Sigmoid colon (tissue), 7 donors: ENCODE measurements at places on chromosomes 11 and 22. TPM values are rescaled to one million over a fixed set of nuclear protein-coding genes. Genes with fewer than 3 reads are reported as not detected.

NEFH gene
- 1.8 TPM for total RNA-seq

GRCh38 chr11:32109138-32109537, 18.3 kb downstream of the RCN1 start:
- no peak overlapping the region for H3K27ac ChIP-seq
- H3K4me3 ChIP-seq = no peak overlapping the region
- H3K27me3 ChIP-seq = no peaks in the 10 kb centered on the region
- no peaks in the 10 kb centered on the region for H3K4me1 ChIP-seq

GRCh38 chr22:28231441-28231840, 312.4 kb upstream of the PITPNB start:
- H3K27ac ChIP-seq = peak overlapping the region; percentile 3
- peaks cover 21% of the 10 kb centered on the region for H3K4me1 ChIP-seq
- no peak overlapping the region for H3K4me3 ChIP-seq
- H3K36me3 ChIP-seq = no peaks in the 10 kb centered on the region
- DNase-seq = no peak
- H3K27me3 ChIP-seq = no peaks in the 10 kb centered on the region

GRCh38 chr11:111148121-111148520, 97.4 kb upstream of the POU2AF2 start:
- no peaks in the 10 kb centered on the region for H3K4me1 ChIP-seq
- no peak for DNase-seq
- no peak overlapping the region for H3K27ac ChIP-seq
- no peaks in the 10 kb centered on the region for H3K27me3 ChIP-seq

TPP1 gene
- 43.9 TPM for total RNA-seq

DNA sequence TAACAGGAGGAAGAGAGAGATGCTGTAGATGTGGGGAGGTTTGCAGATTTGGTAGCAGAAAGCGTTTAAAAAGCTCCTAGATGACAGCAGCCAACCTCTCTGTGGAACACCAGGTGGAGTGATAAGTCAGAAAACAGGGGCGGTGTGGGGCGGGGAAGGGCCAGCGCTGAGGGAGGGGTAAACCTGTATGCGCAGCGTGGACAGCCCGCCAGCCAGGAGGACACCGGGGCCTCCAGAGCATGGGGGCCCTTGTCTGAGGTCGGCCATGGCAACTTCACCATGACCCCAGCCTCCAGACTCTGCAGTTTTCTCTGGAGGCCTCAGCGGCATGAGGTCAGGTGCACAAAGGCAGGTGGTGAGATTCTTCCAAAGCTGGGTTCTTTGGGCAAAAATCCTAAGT, 423.7 kb downstream of the BRD1 start:
- peak; percentile 26 for DNase-seq
- H3K36me3 ChIP-seq = no peaks in the 10 kb centered on the region
- no peak overlapping the region for H3K4me3 ChIP-seq
- peaks cover 33% of the 10 kb centered on the region for H3K27me3 ChIP-seq

PATE4 gene
- not detected for total RNA-seq

- DNase-seq = no peak
- no peaks in the 10 kb centered on the region for H3K27me3 ChIP-seq
- no peaks in the 10 kb centered on the region for H3K4me1 ChIP-seq
- no peak overlapping the region for H3K4me3 ChIP-seq
- no peaks in the 10 kb centered on the region for H3K36me3 ChIP-seq
Measured at GRCh38 chr11:58433638-58434203, 5.8 kb upstream of the OR5B2 start.

- no peak for DNase-seq
- H3K4me1 ChIP-seq = no peaks in the 10 kb centered on the region
- no peak within 1 kb of the TSS for H3K27ac ChIP-seq
- no peaks in the 10 kb centered on the region for H3K27me3 ChIP-seq
- no peak within 1 kb of the TSS for H3K4me3 ChIP-seq
Measured at GRCh38 chr11:19201737-19202605, at the start of gene CSRP3. CSRP3 (minus strand) TSS chr11:19201983; CDS start chr11:19192448, 9,535 bp downstream.

GRCh38 chr22:42785706-42786499, 65.2 kb upstream of the A4GALT start:
- no peak for DNase-seq
- no peaks in the 10 kb centered on the region for H3K4me1 ChIP-seq
- H3K27ac ChIP-seq = no peak overlapping the region
- no peaks in the 10 kb centered on the region for H3K27me3 ChIP-seq
- H3K36me3 ChIP-seq = no peaks in the 10 kb centered on the region

DKK3 gene
- 181 TPM for total RNA-seq

DNA sequence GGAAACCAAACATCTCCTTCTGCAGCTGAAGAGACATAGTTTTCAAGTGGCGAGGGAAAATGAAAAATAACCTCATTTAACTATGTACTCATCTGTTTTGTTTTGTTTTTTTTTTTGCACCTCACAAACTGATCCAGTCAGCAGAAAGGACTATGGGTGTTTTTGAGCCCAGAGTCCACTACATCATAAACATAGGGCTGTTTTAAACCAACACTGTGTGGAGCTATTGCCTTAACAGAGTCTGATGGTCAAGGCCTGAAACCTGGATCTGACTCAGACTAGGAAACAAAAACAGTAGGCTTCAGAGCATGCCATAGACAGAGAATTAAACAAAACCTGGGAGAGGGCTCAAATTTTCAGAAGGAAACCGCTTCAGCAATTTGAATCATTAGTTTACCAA, 99.3 kb upstream of the FSHB start:
- no peaks in the 10 kb centered on the region for H3K4me1 ChIP-seq
- no peak for DNase-seq
- H3K4me3 ChIP-seq = no peak overlapping the region
- H3K27me3 ChIP-seq = no peaks in the 10 kb centered on the region

- H3K27ac ChIP-seq = peak overlapping the region; percentile 45
- DNase-seq = no peak
- no peaks in the 10 kb centered on the region for H3K36me3 ChIP-seq
Measured at GRCh38 chr22:20205464-20205963, 54.7 kb upstream of the CCDC188 start.

DNA sequence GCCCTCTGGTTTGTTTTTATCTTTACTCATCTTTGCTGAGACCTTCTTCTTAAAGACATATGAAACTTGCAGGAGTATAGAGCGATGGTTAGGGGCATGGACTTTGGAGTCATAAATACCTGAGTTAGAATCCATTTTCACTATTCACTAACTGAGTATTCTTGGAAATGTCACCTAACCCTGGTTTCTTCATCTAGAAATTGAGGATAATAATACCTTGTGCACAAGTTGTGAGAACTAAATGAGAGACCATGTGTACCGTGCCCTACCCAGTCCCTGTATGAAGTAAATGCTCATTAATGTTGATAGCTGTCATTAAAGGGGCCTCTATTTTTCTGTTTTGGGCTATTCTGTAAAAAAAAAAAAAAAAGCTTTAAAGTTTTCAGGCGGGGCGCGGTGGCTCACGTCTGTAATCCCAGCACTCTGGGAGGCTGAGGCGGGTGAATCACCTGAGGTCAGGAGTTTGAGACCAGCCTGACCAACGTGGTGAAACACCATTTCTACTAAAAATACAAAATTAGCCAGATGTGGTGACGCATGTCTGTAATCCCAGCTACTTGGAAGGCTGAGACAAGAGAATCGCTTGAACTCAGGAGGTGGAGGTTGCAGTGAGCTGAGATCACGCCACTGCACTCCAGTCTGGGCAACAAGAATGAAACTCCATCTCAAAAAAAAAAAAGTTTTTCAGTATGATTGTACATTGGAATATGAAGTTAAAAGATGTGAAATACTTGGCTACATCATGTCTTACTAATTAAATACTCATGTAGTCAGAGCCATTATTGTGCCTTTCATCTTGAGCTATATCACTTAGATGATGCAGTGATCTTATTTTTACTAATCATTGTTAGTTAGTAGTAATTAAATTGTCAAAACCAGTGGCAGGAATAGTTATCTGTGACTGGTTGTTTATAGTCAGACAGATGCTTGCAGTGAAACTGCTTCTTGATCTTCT, 95.0 kb downstream of the AMOTL1 start:
- DNase-seq = no peak
- no peak overlapping the region for H3K4me3 ChIP-seq
- H3K36me3 ChIP-seq = peaks cover 100% of the 10 kb centered on the region
- H3K27me3 ChIP-seq = no peaks in the 10 kb centered on the region
- no peak overlapping the region for H3K27ac ChIP-seq

- H3K4me1 ChIP-seq = no peaks in the 10 kb centered on the region
- H3K27ac ChIP-seq = no peak overlapping the region
- no peaks in the 10 kb centered on the region for H3K36me3 ChIP-seq
- H3K27me3 ChIP-seq = no peaks in the 10 kb centered on the region
- H3K4me3 ChIP-seq = no peak overlapping the region
- no peak for DNase-seq
Measured at GRCh38 chr11:5553343-5553742, 5.0 kb upstream of the OR52H1 start.

DNA sequence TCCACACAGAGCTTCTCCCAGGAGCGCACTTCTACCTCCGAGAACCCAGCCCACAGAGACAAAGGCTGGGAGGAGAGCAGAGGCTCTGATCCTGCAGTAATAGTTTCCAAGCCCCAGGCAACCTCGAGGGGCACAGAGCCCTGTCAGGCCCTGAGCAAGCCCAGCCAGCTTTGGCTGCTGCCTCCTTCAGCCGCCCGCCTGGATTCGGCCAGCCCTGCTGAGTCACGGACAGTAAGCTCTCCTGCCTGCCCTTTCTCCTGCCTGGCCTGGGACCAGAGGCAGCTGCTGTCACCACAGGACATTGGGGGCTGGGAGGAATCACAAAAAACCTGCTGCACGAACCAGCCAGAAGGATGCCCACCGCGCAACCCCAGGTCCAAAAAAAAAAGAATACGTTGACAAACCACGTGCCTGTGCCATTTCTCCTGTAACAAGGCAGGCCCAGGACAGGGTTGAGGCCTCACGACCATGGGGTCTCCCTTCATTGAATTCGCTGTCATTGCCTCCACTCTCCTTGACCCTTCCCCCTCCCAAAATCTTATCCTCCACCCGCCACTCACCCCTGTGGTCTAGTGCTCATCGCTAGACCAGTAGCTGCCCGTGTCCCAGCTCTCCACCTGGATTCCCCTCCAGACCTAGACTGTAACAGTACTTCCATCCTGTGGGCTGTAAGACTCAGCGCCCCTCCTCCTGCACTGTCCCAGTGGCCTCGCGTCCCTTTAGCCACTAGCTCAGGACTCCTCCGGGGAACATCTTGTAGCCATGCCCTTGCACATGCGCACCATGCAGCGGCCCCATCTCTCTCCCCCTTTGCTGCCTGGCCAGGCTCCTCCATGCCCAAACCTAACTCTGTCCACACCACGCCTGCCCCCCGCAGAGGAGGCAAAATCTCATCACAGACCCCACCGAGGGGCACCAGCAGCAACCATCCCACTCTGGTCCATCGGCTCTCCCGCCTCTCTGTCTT, 7.4 kb upstream of the SLC22A12 start:
- no peaks in the 10 kb centered on the region for H3K27me3 ChIP-seq
- no peaks in the 10 kb centered on the region for H3K36me3 ChIP-seq
- H3K4me3 ChIP-seq = no peak overlapping the region
- no peaks in the 10 kb centered on the region for H3K4me1 ChIP-seq
- peak; percentile 50 for DNase-seq

IGSF22 gene
- not detected for total RNA-seq

- no peaks in the 10 kb centered on the region for H3K36me3 ChIP-seq
- H3K4me3 ChIP-seq = no peak overlapping the region
- H3K27me3 ChIP-seq = no peaks in the 10 kb centered on the region
Measured at GRCh38 chr11:2311353-2312133, 9.7 kb downstream of the TSPAN32 start.

DNA sequence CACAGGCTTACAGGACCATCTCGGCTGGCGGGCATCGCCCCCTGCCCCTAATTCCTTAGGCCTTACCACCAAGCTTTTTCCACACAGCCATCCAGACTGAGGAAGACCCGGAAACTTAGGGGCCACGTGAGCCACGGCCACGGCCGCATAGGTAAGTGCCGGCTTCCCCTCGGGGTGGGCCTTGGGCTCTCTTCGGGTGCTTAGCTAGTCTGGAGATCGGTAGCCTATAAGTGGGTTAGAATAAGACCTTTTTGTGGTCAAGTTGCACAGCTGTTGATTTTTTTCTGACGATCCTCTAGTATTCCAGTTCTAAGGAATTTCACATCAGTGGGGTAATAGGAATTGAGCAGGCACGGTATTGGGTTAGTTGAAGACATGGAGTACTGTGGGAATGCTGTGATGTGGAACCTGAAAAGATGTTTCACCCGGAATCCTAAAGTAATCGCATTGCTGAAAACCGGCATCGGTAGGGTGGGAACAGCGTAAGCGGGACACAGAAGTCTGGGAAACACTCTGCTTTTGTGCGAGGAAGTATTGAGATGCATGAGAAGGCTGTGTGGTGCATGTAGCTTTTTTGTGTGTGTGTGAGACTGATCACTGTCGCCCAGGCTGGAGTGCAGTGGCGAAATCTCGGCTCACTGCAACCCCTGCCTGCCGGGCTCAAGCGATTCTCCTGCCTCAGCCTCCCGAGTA, 669 bp downstream of the RPL27A start:
- H3K36me3 ChIP-seq = peaks cover 25% of the 10 kb centered on the region
- no peak for DNase-seq
- H3K4me3 ChIP-seq = peak overlapping the region; percentile 91
- no peaks in the 10 kb centered on the region for H3K4me1 ChIP-seq

IFITM1 gene
- 91.5 TPM for total RNA-seq

OR52A1 gene
- total RNA-seq = not detected

DNA sequence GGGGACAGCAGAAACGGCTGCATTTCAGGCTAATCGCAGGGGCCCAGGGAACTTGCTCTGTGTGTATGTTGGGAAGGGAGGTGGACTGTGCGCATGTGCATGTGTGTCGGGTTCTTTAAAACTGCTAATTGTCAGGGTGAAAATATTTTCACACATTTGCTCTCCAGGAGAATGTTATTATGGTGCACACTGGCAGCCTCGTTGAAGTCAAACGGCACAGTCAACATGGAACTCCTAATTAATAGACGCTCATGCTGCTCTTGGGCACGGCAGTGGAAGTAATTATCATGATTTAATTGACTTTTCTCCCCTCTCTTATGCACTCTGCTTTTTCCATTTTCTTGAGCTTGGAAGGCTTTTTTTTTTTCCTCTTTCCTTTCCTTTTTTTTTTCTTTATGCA, 92.6 kb downstream of the TSPAN18 start:
- DNase-seq = no peak
- H3K27ac ChIP-seq = no peak overlapping the region
- H3K27me3 ChIP-seq = no peaks in the 10 kb centered on the region
- peaks cover 62% of the 10 kb centered on the region for H3K4me1 ChIP-seq
- H3K4me3 ChIP-seq = no peak overlapping the region

DNA sequence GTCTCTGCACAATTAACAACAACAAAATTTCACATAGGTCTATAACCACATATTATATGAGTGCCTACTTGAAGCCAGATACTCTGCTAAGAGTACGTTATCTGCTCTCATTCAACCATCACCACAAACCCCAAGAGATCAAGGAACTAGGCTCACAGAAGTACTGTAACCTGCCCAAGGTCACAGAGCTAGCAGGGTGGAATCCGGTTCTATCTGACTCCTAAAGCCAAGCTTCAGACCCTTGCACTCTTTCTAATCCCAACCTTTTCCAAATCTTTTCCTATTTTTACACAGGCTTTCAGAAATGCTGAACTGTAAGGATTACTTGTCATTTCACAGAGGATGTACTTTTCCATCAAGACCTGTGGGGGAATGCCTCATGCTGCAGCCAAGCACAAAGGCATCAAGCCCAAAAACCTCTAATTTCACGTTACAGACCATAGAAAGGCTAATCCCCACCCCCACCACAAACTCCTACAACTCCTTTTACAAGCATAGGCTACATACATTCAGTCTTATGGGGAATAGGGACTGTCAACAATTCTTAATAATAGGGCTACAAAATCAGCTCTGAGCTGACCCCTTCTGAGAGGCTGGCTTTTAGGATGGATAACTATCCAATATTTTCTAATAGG, 927 bp downstream of the PRCP start:
- H3K4me1 ChIP-seq = no peaks in the 10 kb centered on the region
- peak overlapping the region; percentile 70 for H3K4me3 ChIP-seq
- DNase-seq = no peak
- H3K36me3 ChIP-seq = no peaks in the 10 kb centered on the region
- no peaks in the 10 kb centered on the region for H3K27me3 ChIP-seq
- peak overlapping the region; percentile 96 for H3K27ac ChIP-seq

FZD4 gene
- total RNA-seq = 33.2 TPM

C11orf87 gene
- total RNA-seq = not detected

MS4A4A gene
- total RNA-seq = 35.4 TPM
